LHCN-M2 (cell line): ENCODE measurements at places on chromosomes 5 and 9.

DNA sequence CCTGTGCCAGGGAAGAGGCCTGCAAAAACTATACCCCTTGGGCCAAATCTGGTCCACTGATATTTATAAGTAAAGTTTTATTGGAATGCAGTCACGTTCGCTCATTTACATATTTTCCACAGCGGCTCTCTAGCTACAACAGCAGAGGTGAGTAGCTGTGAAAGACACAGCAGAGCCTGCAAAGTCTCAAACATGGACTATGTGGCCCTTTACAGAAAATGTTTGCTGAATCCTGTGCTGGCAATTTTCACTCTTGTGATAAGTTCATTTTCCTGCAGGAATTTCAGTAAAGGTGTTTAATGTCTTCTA, 70.1 kb downstream of the EPB41L4B start:
- DNase-seq, result no peak

DNA sequence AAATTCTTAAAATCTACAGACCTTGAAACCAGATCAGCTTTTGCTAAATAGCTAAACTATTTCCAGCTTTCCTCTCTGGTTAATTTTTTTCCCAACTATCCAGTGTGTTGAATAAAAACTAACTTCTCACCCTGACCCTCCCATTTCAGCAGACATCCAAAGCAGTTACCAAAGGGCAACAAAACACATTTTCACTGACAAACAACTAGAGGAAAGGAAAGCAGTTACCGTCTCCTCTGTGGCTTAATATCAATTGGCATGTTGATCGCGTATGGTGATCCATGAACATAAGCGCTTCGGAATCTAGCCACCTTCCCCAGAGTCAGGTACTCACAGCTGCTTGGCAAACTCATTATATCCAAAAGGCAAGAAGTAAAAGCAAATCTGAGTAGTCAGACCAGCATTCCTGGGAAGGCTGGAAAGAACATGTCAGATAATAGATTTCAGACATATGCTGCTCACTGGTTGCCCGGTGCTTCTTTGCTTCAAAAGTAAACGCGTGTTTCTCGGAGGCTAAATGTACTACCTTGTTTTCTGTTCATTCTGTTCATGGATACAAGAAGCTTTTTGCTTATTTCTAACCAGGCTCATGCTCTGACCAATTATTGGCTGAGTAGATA, 463.4 kb downstream of the PDE4D start:
- no peak for DNase-seq

DNA sequence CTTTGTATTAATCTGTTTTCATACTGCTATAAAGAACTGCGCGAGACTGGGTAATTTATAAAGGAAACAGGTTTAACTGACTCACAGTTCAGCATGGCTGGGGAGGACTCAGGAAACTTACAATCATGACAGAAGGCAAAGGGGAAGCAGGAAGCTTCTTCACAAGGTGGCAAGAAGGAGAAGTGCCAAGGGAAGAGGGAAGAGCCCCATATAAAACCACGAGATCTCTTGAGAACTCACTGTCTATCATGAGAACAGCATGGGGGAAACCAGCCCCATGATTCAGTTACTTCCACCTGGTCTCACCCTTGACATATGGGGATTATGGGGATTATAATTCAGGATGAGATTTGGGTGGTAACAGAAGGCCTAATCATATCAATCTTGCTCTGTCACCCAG, 60.9 kb upstream of the CHD1 start:
- DNase-seq, result no peak

DNA sequence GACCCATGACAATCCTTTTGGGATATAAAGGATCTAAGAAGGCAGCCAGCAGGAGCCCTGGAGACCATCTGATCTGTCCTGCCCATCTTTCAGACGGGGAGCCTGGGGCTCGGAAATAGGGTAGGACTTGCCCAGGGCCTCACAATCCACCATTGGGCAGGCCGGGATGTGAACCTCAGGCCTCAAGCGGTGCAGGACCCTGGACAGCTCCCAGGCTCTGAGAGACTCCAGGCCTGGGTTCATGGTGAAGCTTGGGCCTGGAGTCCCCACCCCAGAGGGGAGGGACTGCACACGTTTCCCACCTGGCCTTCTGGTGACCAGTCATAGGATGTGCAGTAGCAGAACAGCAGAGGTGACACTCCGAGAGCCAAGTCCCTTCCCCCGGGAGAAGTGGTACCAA, 36.6 kb upstream of the RAPGEF1 start:
- peak; percentile 34 for DNase-seq
